ENCODE measurements at places on chromosomes 13 and 19.

DNA sequence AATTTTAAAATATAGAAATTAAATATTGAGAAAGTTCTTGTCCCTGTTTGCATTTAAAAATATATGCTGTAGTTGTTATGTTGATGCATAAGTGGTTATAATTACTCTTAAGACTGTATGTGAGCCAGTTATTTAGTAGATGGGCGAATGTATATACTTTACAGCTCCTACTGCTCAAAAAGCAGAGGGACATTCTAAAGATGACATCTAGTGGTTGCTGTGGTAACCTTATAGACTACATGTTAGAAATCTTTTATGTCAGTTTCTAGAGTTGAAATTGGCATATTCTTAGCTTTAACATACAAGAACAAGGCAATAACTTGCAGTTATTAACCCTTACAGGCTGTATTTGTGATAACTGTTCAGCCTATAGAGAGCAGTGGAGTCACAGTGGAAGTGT, 160.5 kb downstream of the OLFM4 start:
- no peak for DNase-seq

DNA sequence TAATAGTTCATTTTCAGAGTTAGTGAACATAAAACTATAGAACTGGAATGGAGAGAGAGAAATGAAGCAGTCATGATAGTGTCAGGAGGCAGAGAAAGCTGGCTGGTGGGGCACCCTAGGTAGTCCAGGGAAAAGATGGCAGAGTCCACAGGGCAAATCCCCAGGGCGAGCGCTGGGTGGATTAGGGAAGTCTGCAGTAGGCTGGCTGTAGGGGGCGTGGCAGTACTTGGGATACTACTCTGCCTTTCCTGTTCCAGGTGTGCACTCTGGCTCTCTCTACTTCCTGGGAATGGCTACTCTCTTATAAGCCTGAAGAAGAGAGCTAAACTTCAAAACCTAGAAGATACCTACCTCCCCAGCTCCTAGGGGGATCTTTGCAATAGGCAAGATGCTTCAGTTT, 232.9 kb upstream of the SLC10A2 start:
- DNase-seq = no peak

- DNase-seq = no peak
Measured at GRCh38 chr19:43798546-43799409, 3.5 kb downstream of the LYPD5 start.

DNA sequence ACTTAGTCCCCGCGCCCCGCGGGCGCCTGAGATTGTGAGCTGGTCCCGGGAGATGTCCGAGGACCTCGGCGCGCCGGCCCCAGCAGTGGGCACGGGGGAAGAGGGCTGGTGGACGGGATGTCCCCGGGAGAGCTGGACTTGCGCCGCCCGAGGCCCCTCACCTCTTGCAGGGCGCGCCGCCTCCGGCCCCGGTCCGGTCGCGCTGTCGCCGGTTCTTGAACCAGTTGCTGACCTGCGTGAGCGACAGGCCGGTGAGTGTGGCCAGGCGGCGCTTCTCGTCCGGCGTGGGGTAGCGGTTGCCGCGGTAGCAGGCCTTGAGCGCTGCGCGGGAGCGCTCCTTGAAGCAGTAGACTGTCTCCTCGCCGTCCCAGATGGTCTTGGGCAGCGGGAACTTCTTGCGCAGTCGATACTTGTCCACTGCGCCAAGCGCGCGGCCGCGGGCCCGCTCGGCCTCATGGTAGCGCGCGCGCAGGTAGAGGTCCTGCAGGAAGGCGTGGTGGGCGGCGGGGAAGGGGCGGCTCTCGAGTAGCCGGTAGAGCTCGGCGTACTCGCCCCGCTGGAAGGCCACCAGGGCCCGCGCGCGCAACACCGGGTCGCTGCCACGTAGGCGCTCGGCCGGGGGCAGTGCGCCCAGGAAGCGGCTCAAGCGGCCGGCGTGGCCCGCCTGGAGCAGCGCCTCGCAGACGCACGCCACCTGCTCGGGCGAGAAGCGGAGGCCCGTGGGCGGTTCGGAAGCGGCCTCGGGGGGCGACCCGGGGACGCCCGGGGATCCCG, 984 bp downstream of the SIX5 start:
- peak; percentile 25 for DNase-seq

- no peak for DNase-seq
Measured at GRCh38 chr13:67588607-67589006, 358.5 kb upstream of the PCDH9 start.

- no peak for DNase-seq
Measured at GRCh38 chr13:30305456-30305970, 1.8 kb downstream of the KATNAL1 start.

DNA sequence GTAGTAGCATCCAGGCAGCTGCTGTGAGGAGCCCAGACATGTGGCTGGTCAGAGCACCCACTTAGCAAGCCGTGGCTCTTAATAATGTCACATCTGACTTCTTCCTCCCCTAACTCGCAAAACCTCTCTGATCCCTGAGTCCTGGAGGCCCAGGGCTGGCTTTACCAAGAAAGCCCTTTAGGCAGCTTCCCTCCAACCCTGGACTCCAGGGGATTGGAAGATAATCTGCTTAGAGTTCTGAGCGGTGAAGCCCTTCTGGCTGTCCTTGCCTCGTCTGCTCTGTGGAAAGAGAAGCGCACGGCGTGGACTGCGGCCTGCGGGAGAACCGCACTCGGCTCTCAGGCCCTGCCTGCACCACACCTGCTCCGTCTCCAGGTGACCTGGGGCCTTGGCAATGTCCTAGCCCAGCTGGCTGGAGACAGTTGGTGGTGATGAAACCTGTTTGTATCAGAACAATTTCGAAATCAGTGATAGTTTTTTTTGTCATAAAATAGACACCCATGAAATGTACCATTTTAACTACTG, 64.5 kb upstream of the MCF2L start:
- no peak for DNase-seq

- DNase-seq = no peak
Measured at GRCh38 chr19:45117167-45117594, 24.2 kb downstream of the PPP1R37 start.

DNA sequence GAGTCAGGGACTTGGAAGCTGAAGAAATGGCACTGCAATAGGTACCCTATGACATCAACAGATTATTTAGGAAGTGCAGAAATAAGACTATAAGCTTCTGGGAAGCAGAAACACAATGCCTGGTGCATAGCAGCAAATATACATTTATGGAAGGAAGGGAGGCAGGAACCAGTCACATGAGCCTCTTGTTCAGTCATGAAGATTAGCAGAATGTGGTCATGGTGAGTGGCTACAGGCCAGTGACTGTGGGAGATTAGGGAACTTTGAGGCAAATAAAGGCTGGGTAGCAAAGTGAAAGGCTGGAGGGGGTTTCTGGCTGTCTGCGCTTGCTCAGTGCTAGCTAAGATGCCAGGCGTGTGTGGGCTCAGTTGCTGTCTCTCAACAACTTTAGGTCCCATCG, 96.3 kb downstream of the EPSTI1 start:
- DNase-seq = no peak

GRCh38 chr13:100826441-100826840, 151.8 kb upstream of the TMTC4 start:
- no peak for DNase-seq

DNA sequence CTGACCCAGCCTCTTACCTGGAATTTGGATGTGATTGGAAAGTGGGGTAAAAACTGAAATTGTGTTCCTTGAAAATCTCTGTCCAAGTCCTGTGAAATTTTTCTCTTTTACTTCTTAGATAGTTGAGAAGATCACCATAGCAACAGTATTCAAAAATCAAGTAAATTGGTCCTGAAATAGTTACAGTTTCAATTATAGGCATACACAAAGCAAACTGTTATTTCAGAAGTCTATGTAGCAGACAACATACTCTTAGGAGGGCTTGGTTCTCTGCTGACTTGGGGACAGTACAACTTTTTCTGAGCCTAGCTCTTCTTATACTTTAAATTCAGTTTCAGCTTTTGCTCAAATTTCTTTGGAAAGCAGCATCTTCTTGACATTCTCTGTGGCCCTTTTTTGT, 38.6 kb upstream of the URAD start:
- no peak for DNase-seq

- no peak for DNase-seq
Measured at GRCh38 chr19:37055330-37055729, 22.9 kb upstream of the ZNF420 start.

DNA sequence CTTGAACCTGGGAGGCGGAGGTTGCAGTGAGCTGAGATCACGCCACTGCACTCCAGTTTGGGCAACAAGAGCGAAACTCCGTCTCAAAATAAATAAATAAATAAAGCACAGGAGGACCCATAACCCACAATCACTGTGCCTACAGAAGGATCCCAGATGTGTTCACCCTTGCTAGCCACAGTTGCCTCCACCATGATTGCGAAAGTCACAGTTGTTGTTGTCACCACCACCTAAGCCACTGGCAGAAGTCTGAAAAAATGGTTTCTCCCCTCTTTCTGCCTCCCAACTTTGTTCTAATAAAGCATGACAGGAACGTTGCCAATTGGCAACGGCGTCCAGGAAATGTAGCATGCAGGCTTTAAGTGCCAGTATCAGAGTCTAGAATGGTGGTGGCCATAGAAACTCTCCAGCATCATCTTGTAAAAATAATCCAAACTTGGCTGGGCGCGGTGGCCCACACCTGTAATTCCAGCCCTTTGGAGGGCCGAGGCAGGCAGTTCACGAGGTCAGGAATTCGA, 2.2 kb upstream of the EPS15L1 start:
- no peak for DNase-seq

DNA sequence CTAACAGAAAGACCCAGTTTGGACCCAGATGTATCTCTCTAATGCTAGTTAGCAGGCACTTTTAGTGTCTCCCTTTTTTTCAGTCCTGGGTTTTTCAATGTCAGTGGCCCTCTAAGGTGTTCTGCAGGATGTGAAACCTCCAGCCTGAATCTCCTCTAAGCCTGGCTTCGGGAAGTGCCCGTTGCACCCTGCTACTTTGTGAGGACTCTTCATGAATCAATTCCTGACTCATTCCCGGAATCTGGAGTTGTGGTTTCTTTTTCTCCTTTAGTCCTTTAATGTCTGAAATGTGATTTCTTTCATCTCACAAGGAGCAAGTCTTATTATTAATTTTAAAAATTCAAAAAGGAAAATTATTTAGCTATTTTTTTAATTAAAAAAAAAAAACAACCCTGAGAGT, 116.0 kb downstream of the ZNF536 start:
- no peak for DNase-seq

DNA sequence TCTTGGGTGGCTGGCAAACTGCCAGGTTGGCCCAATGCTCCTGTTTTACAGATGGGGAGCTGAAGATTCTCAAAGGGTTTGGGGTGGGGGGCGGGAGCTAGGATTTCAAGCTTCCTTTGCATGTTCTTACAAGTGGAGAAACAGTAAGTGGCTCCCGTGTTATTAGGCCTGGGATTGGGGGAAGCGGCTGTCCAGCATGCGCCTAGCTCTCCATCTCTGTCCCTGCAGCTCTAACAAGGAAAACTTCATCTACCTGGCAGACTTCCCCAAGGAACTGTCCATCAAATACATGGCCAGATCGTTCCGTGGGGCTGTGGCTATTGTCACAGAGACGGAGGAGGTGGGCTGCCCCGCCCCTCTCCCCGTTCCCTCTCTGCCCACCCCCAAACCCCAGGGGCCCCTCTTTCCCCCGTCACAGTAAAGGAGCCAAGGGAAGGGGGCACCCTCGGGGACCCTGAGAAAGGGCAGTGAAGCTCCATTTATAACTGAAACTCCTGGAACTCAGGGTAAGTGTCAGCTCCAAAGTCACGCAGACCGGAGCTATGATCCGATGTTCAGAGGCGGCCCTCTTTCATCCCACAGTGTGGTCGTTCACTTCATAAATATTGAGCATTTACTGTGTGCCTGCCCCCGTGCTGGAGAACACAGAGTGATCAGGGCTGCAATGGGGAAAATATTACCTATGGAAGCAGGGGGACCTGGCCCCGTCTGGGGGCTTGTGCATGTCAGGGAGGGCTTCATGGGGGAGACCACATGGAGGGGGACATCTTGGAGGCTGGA, 14.9 kb upstream of the PSMD8 start:
- no peak for DNase-seq

DNA sequence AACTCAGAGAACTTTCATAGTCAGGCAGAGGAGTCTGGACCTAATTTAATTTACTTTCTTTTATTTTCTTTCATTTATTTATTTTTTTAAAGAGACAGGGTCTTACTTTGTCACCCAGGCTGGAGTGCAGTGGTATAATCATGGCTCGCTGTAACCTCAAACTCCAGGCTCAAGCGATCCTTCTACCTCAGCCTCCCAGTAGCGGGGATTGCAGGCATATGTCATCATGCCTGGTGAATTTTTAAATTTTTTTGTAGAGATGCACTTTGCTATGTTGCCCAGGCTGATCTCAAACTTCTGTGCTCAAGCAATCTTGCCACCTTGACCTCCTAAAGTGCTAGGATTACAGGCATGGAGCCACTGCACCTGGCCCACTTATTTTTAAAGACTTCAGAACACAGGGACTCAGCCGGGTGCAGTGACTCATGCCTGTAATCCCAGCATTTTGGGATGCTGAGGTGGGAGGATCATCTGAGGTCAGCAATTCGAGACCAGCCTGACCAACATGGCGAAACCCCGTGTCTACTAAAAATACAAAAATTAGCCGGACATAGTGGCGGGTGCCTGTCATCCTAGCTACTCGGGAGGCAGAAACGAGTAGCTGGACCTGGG, 50.6 kb downstream of the KLF5 start:
- DNase-seq = no peak
